ENCODE measurements at places on chromosomes 6 and 20. TPM values are rescaled to one million over a fixed set of nuclear protein-coding genes. Genes with fewer than 3 reads are reported as not detected.

DNA sequence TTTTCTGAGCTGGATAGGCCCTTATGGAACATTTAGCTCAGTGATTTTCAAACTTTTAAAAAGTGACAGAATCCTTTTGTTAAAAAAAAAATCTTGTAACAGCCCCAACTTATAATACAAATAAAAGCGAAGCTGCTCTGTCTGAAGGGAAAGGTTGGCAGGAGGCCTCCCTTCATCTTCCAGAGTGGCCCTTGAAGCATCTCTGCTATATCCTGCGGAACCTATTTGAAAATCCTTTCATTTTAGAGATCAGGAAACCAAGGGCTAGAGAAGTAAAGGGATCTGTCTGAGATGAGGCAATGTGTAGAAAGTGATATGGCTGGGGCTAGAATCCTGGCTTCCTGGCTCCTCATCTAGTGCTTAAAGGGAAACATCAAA, 107.8 kb downstream of the UBE3D start:
- no peak for DNase-seq

GRCh38 chr6:158717341-158718330, 67.8 kb downstream of the SYTL3 start:
- DNase-seq, result no peak

DNA sequence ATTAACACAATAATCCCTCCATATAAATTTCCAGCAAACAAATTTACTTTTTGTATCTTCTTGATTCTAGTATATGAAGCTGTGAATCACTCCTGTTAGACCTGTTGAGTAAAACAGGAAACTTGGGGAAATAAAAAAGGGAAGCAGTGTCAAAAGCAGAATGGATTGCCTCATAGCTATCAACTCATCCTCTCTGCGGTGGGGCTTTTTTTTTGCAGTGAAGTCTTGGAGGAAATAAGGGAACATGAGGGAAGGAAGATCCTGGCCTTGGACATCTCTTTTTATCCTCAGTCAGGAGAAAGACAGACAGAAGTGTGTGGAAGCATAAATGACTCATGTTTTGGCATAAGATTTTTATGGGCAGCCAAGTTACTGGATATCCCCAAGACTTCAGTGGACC, 332.5 kb downstream of the TFAP2A start:
- no peak for DNase-seq

- DNase-seq, result no peak
Observed at GRCh38 chr6:43736844-43737243, 33.2 kb upstream of the VEGFA start.

DNA sequence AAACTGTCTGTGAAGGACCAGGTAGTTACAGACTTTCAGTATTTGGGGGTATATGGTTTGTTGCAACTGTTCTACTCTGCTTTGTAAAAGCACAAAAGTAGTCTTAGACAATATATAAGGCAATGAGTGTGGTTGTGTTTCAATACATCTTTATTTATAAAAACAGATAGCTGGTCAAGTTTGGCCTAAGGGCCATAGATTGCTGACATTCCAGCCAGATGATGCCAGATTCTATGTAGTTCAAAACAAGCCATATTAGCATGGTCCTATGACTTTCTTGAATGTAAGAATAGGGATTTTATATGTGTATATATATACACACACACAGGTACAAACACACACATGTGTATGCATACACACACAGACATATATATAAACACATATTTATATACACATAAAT, 201.8 kb downstream of the GRIK2 start:
- no peak for DNase-seq

DNA sequence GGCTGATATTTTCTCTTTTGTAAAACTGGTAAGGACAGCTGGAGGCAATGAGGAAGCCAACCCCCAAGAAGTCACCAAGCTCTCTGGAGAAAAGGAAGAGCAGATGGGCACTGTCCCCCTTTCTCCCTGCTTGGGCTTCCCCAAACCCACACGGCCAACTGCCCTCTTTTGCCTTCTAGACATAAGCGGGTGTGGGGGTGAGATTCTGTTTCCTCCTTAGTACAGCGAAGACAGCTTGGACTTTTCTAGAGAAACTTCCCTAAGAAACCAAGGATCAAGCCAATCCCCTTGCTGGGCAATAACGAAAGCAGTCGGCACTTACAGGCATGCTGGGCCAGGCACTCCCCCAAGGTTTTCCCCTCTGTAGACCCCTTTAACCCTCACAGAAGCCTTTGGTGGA, 110.3 kb downstream of the CDC5L start:
- no peak for DNase-seq

- DNase-seq, result no peak
Observed at GRCh38 chr6:147159536-147160374, 44.5 kb upstream of the STXBP5 start.

DNA sequence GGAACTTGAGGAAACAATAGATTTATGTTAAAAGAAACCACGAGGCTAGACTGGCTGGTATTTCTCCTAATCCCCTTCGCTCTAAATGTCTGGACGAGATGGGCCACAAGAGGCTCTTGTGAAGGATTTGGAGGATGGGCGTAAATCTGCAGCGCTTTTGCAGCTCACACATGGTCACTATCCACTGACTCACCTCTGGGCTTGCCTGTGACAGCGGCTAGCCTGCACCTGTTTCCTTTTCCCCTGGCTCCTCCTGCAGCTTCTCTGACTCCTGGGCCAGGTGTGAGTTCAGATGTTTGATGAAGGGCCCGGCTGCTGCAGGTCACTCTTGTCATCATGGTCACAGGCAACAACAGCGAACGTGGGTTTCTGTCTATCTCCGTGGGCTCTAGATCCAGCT, 629.4 kb downstream of the CBLN4 start:
- no peak for DNase-seq

DNA sequence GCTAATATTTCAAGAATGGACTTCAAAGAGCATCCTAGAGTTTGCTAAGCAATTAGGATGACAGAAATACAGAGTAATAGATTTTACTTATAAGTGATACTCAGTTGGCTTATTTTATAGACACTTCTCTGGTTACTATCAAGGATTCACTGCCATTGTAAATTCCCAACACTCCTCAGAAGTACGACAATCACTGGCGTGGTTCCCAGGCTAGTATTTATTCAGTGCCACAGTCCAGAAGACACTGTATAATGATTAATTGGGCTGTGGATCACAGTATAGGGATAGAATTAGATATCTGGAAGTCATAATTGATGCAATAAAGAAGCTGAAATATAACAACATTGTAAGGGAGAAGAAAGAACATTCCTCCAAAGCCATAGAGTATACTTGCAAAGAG, 15.7 kb downstream of the MANEA start:
- DNase-seq, result no peak

DNA sequence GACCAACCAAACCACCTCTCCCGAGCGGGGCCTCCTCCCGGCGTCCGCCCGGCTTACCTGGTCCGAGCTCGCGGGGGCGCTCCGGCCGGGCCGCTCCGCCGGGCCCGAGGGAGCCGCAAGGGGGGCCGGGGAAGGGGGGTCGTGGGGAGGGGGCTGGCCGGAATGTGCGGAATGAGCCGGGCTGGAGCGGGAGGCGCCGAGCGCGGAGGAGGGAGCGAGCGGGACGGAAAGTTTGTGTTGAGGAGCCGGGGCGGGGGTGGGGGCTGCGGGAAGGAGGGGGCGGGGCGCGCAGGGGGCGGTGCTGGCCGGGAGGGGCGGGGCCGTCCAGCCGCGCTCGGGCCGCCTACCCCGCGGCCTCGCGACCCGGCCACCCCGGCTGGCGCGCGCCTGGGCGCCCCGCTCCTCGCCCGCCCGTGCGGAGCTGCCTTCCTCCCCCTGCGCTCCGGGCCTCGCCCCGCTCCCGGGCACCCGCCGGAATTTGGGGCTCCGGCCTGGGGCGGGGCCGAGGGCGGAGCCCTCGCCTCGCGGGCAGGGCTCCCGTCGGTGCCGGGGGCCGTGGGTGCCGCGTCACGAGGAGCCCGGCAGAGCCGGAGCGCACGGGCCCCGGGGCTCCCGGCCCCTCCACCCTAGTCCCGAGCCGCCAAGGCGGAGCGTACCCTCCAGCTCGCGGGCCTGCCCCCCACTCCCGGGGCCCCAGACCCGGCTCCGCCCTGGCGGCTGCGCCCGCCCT, at the start of gene TEAD3:
Gene TEAD3 (minus strand): TSS at position 239 of the 730 bp plus-strand sequence.
- peak; percentile 47 for DNase-seq

GRCh38 chr6:90049295-90049694, 155.0 kb downstream of the GJA10 start:
- DNase-seq, result no peak

DNA sequence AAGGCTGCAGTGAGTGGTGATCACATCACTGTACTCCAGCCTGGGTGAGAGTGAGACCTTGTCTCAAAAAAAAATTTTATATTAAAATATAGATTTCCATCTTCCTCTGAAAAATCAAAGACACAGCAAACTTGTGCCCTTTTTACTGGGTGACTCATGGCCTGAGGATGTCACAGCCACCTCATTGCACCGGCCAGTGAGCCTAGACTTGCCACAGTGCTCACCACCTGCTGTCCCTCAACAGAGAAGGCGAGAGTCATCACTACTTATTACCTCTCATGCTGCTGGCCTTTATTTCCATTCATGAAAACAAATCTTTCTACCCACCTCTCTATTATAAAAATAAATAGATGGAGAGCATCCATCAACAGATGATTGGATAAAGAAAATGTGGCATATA, 295.8 kb downstream of the PREX1 start:
- no peak for DNase-seq

DNA sequence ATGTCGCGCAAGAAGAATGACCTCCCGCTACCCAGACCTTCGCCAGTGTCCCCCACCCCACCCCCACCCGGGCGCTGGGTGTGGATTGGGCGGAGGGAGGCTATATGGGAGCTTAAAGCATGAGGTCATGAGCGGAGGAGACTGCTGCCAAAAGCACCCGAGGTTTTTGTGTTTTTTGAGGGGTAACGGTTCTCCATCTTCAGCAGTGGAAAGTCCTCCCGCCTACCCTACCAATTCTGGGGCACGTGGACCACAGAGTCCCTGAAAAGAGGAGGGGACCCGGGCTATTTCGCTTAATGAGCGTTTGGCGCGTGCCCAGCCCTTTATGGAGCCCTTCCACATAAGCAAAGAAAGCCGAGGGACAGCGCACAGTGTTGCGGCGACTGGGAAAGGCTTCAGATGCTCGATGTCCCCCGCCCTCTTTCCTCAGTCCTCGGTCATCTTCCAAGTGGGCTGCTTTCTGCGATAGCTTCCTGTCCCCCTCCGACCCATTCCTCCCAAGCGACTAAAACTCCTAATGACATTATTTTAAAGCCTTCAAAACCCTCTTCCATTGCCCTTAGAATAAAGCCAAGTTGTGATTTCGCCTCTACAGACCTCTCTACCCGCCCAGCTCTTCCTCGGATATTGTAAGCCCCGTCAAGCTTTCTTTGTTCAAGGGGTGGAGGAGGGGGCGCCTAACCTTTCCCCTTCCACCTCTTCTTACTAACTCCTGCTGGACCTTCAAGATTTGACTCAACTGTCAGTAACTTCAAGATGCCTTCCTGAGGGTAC, 2.1 kb upstream of the TRERF1 start:
- DNase-seq, result peak; percentile 23

DNA sequence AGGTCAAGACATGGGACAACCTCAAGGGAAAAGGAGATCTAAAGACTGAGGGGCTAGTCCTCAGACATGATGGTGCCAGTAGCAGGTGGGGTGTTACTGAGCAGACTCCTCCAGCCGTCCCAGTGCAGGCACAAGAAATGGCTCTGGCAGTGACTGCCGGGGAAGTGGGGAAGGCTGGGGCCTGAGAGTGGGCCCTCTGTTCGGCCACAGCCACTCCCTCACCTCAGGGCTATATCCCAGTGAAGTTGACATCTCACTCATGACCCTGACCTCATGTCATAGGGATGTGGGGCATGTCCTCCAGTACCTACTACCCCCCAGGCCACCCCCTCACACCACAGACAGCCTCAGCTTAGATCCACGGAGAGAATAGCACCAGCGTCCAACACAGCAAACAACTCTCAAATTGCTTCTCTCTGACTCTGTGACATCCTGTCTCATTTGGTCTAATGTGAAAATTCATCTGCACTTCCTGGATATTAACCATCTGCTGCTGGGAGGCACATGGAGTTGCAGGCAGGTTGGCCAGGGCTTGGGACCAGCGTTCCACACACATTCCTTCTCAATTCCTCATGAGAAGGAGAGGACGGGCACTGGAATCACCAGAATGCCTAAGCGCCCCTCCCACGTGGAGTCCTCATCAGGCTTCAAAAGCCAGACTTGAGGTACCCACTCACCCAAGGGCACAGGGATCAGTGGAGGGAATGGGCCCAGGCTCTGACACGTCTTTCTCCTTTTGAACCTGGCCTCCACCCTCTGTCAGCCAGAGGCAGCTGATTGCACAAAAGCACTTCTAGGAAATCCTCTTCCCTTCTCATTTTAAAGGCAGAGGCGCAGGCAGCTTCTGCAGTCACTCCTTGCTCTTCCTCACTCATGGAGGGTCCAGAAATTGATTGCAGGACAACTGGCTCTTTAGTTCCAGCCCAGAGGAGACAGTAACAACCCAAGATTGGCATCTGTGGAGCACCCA, 163.6 kb upstream of the CST7 start:
- DNase-seq, result no peak

GRCh38 chr6:70557998-70558397, 8.7 kb upstream of the SDHAF4 start:
- no peak for DNase-seq

DNA sequence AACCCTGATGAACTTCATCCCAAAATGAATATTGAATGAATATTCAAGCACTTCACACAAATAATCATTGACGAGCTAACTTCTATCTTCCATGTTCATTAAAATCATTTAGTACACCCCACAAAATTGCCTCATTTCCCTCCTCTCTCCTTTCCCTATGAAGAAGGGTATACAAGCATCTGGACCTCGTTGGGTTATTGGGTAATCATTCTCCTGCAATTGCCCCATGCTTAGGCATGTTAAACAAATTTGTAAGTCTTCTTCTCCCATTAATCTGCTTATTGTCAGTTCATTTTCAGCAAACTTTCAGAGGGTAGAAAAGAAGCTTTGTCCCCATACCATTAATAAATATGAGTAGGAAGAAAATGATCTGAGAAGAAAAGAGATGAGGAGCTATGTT, 27.6 kb downstream of the PRKN start:
- no peak for DNase-seq

DNA sequence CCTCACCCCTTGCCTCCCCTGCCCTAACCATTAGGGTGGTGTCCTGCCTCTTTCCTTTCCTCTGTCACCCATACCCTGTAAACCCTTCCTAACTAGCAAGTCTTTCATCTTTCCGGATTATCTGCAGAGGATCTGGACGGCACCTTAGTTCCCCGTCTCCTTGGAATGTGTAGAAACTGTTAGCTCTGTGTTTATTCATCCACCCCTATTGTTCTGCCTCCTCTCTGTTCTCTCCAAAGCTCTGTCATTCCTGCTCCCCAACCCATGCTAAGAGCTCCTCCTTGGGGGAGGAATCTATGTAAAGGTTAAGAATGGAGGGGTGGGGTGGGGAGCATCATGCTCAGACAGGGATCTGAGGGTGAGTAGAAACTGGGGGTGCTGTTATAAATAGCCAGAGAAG, 39.4 kb upstream of the KCNK5 start:
- no peak for DNase-seq

CALHM4 gene
- total RNA-seq, result not detected

C6orf58 gene
- total RNA-seq, result not detected

PNLDC1 gene
- 0.40 TPM for total RNA-seq

AVP gene
- not detected for total RNA-seq

ABHD16B gene
- total RNA-seq, result not detected

RNF39 gene
- total RNA-seq, result not detected

SNAP91 gene
- total RNA-seq, result not detected

CLVS2 gene
- not detected for total RNA-seq
